ENCODE measurements at places on chromosomes 3 and 15.

DNA sequence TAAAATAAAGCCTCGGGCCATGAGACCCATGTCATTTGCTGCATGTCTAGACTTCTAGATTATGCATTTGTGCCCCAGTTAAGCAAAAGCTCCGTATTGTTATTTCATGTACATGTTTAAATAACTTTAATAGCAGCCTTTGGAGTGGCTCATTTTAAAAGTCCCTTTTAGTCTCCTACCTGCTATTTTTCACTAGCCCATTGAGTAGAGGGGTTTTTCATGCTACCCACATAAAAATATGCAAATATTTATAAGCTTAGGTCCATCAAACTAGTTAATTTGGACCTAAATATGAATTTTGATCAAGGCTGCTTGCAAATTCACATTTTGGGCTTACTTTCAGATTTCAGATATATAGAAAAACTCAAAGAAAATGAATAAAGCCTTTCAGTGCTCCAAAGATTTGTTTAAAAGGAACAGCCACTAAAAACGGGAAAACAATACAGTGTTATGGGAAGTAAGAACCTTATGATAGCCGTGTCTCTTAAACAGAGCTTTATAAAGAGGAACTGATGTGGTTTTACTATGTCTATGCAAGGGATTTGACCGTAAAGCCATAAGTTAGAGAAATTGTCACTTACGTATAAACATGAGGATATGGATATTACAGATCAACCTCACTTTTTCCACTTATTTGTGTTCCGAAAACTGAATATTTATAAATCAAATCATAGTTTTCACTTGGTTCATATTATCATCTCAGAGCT, 30.0 kb downstream of the FILIP1L start:
- no peak for DNase-seq

GRCh38 chr15:74184582-74185091, 11.1 kb downstream of the ISLR start:
- no peak for DNase-seq

DNA sequence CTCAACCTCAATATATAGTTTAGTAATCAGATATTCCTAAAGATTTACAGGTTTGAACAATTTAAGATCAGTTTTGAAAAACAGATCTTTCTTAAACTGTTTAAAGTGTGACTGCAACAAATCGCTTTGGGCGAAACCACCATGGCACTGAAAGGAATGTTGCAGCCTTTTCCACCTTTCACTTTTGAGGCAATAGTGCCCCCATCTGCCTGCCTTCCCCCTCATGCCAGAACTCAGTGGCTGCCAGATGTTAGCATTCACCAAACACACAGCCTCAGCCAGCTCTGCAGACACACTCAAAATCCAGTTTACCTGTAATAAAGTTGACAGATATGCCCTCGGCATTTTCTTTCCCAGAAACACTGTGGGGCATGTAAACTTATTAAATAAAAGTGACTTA, 3.3 kb downstream of the LYSMD4 start:
- peak; percentile 77 for DNase-seq

GRCh38 chr3:19002606-19003005, 145.7 kb upstream of the KCNH8 start:
- DNase-seq: no peak
